ENCODE measurements at places on chromosomes 6 and 20. TPM values are rescaled to one million over a fixed set of nuclear protein-coding genes. Genes with fewer than 3 reads are reported as not detected.

Gene HCK
- total RNA-seq = not detected

Gene TMEM74B
- 0.07 TPM for total RNA-seq

Gene FNDC11
- total RNA-seq = 1.9 TPM

Gene TCF21
- total RNA-seq = not detected

Gene ILRUN
- 40.3 TPM for total RNA-seq

Gene LTB
- total RNA-seq = 2.2 TPM

Gene HLA-DQA2
- not detected for total RNA-seq

Gene CFAP61
- total RNA-seq = not detected

Gene THBS2
- total RNA-seq = 3.2 TPM

Gene CTCFL
- not detected for total RNA-seq

Gene C6orf163
- total RNA-seq = 0.56 TPM

Gene FGD2
- not detected for total RNA-seq

Gene C20orf202
- total RNA-seq = not detected

Gene PGC
- not detected for total RNA-seq

Gene PRND
- total RNA-seq = 1.8 TPM

Gene IL17F
- total RNA-seq = not detected

Gene MEI4
- total RNA-seq = not detected

Gene PTCHD4
- 3.3 TPM for total RNA-seq

Gene GRM1
- under 0.01 TPM for total RNA-seq

Gene CALHM6
- total RNA-seq = 0.32 TPM

Gene TRAM2
- 61.2 TPM for total RNA-seq

Gene BACH2
- total RNA-seq = 0.39 TPM

Gene SMLR1
- not detected for total RNA-seq

Gene BCLAF1
- 112 TPM for total RNA-seq

Gene CD24
- total RNA-seq = 0.92 TPM

Gene MCCD1
- total RNA-seq = not detected

Measured in pulmonary artery endothelial cell (primary cell).